ENCODE measurements at places on chromosomes 4 and X. TPM values are rescaled to one million over a fixed set of nuclear protein-coding genes. Genes with fewer than 3 reads are reported as not detected.

GRCh38 chr4:189773909-189774308 is 166.8 kb upstream of the FRG1 start:
- H3K27ac ChIP-seq, result no peak overlapping the region
- no peaks in the 10 kb centered on the region for H3K4me1 ChIP-seq
- no peak for DNase-seq

GRCh38 chr4:30362436-30362835 is 357.7 kb upstream of the PCDH7 start:
- no peaks in the 10 kb centered on the region for H3K27me3 ChIP-seq
- no peak overlapping the region for H3K27ac ChIP-seq
- no peaks in the 10 kb centered on the region for H3K36me3 ChIP-seq
- H3K4me3 ChIP-seq, result no peak overlapping the region
- H3K4me1 ChIP-seq, result no peaks in the 10 kb centered on the region

DNA sequence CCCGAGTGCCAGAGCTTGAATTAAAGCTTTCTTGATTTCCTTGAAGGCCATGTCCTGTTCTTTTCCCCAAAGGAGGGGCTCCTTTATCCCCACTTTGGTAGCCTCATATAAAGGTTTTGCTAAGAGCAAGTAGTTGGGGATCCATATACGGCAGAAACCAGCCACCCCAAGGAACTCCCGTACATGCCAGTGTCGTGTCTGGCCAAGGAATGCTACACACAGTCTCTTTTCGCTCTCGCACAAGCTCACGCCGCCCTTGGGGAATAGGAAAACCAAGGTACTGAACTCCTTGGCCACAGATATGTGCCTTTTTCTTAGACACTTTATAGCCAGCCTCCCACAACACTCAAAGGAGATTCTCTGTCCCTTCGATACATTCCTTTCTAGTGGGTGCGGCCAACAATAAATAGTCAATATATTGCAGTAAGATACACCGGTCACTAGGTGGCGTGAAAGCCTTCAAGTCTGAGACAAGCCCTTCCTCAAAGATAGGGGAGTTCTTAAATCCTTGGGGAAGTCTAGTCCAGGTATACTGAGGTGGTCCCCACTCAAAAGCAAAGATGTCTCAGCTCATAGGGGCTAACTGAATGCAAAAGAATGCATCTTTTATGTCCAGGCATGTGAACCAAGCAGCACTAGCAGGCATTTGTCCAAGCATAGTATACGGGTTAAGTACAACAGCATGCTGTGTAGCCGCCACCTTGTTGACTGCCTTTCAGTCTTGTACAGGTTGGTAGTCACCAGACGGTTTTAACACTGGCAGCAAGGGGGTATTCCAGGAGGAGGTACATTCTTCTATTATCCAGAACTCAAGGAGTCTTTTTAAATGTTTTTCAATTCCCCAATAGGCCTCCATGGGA is 57.8 kb upstream of the XAGE1B start:
- no peak for DNase-seq
- no peaks in the 10 kb centered on the region for H3K36me3 ChIP-seq
- peaks cover 74% of the 10 kb centered on the region for H3K27me3 ChIP-seq
- H3K4me3 ChIP-seq, result no peak overlapping the region

GRCh38 chr4:137530176-137530575 is 2.1 kb downstream of the PCDH18 start:
- H3K36me3 ChIP-seq, result no peaks in the 10 kb centered on the region
- H3K4me1 ChIP-seq, result no peaks in the 10 kb centered on the region
- peak overlapping the region; percentile 61 for H3K27ac ChIP-seq
- no peaks in the 10 kb centered on the region for H3K27me3 ChIP-seq
- H3K4me3 ChIP-seq, result peak overlapping the region; percentile 58

FATE1 gene
- total RNA-seq, result not detected

DNA sequence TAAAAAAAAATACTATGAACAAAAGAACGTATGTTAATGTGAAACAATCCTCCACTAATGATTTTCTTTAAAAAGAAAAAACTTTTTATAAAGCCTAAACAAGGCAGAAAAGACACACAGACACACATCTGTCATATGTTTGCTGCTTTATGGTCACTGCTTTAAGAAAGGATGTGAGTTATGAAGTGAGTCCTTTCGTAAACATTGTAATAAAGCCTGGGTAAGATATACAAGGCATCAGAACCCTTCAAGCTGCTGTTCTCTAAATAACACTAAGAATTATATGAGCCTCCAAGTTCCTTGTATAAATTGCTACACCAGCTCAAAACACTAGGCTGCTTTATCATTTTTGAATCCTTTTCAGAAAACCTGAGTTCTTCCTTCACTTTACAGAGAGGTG is 81.6 kb downstream of the FBXO8 start:
- no peaks in the 10 kb centered on the region for H3K4me1 ChIP-seq
- H3K27me3 ChIP-seq, result no peaks in the 10 kb centered on the region
- DNase-seq, result no peak
- no peak overlapping the region for H3K27ac ChIP-seq
- no peaks in the 10 kb centered on the region for H3K36me3 ChIP-seq

GRCh38 chr4:139419388-139419914 is 34.5 kb upstream of the RAB33B start:
- no peaks in the 10 kb centered on the region for H3K4me1 ChIP-seq
- H3K36me3 ChIP-seq, result no peaks in the 10 kb centered on the region
- H3K4me3 ChIP-seq, result no peak overlapping the region
- peak; percentile 27 for DNase-seq
- no peaks in the 10 kb centered on the region for H3K27me3 ChIP-seq
